IMR-90 (cell line): ENCODE measurements at places on chromosomes 11 and 22. TPM values are rescaled to one million over a fixed set of nuclear protein-coding genes. Genes with fewer than 3 reads are reported as not detected.

Gene LIF
- 79.4 and 130 TPM in 2 replicates for total RNA-seq

Gene SEPTIN3
- under 0.01 and 0.18 TPM in 2 replicates for total RNA-seq

Gene ZP1
- total RNA-seq: 0.18 and 0.28 TPM in 2 replicates

Gene CSF2RB
- not detected in 2 replicates for total RNA-seq
